ENCODE measurements at places on chromosomes 16 and 17.
A peak's percentile ranks its signal among the peaks of the same experiment; 100 is the strongest.

DNA sequence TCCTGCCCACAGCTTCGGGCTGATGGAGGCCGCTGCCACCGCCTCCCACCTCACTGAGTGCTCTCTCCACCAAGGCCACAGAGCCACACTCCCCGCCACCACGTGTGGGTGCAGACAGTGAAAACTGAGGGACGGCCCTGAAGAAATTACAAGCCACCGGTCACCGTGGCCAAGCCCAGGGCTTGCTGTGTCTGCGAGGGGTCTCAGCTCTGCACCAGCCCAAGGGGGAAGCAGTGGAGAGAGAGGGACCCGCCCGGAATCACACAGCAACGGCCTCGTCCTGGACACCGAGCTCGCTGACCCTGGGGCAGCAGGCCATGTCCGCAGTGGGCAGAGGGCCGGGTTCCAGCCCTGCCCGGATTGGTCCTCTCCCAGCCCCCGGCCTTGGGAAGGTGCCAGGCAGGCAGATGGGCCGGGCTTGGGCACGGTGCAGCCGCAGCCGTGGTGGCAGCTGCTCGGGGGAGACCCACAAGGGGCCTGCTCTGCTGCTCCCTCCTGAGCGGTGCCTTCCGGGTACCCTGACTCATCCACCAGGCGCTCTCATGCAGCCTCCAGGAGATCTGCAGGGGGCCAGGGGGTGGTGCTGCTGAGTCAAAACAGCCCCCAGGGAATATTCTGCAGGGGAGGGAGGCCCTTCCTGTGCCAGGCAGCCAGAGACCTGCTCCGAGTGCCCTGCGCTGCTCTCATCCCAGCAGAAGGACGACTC, 52.0 kb downstream of the CBFA2T3 start:
- DNase-seq, result peak; percentile 55

DNA sequence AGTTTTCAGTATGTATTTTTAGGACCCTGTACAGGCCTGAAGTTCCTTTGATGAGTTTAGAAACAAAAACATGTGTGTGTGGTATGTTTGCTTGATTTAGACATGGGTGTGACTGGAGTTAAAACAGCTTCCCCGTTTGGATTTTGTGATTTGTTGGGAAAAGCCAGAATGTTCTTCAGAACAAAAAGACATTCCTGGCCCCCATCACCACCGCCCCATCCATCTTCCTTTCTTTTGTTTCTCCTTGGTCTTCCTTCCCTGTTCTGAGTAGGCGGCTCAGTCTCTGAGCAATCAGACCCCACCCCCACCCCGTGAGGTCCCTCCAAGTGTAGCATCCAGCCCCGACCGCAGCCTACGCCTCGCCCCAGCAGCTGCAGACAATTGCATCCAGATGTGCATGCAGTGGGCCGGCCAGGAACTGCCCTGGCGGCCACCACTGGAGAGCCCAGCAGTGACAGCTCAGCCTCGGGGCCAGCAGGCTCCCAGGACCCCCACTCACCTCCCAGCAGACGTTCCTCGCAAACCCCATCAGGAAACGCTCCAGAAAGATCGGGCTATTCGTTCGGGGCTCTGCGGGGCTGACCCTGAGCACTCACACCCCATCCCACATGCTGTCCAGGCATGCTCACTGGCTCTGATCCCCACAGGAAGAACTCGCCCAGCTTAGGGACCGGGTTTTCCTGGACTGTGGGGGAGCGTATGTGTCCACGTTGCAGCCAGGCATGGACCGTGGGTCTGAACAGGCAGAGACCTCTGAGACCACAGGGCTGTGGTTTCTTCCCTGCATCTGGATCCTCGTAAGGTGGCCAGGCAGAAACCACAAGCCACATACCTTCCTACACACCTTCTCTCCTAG, 99.8 kb upstream of the CDH5 start:
- no peak for DNase-seq

GRCh38 chr17:59617156-59617732, 2.5 kb upstream of the CLTC start:
- no peak for DNase-seq

DNA sequence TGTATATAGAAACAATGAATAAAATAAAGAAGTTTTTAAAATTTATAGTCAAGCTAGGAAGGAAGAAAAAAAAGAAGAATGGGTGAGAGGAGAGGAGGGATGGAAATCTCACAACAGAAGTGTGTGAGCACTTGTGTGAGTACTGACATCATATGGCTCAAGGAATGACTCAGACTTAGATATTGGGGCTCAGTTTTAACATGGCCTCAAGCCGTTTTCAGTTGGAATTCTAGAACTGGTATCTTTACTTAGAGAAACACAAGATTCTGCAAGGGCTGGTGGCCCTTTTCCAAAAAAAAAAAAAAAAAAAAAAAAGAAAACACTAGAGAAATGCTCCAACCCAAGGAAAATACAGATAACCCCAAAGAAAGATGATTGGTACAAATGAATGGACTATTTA, 55.1 kb downstream of the STXBP4 start:
- DNase-seq, result no peak

GRCh38 chr16:7605812-7606211, 273.2 kb downstream of the RBFOX1 start:
- DNase-seq, result no peak

DNA sequence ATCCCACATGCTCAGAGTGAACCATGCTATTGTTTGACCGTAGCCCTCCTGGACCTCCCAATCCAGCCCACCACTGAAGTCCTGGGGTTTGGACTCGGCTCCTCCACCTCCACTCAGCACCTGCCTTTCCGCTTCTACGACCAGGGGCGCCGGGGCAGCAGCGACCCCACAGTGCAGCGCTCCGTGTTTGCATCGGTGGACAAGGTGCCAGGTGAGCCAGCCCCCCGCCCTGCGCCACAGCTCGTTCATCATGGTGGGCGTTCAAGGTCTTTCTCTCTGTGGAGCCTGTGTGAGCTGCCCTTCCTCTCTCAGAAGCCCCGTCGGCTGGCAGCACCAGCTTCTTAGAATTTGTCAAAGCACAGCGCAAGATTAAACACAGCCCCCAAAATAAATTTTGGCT, 130.1 kb downstream of the SOCS1 start:
- no peak for DNase-seq

- no peak for DNase-seq
Observed at GRCh38 chr16:63983401-63983800, 1138.5 kb downstream of the CDH11 start.

DNA sequence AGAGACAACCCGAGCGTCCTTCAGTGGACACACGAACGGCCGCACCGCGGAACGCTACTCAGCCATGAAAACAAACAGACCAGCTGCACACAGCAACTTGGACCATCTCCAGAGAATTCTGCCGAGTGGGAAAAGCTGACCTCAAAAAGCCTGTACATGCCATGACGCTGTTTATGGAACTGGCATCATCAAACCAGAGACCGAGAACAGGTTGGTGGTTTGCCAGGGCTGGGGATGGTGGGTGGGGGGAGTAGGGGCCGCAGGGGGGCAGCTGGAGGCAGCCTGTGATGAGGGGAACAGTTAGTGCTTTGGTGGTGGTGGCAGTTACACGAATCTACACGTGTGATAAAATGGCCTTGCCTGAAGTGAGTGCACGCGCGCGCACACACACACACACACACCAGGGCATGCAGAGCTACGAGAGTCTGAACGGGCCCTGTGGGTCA, 169.8 kb downstream of the LAT start:
- DNase-seq, result no peak

DNA sequence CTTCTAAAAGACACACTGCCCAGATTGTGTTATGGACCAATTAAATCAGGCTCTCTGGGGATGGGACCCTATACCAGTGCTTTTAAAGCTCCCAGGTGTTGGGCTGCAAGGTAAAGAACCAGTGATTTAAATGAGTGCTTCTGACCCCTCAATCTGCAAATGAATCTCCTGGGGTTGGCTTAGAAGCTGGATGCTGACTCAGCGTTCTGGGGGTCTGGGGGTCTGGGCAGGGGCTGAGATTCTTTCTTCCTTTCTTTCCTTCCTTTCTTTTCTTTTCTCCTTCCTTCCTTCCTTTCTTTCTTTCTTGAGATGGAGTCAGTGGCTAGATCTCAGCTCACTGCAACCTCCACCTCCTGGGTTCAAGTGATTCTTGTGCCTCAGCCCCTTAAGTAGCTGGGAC, 2.0 kb upstream of the TVP23A start:
- no peak for DNase-seq

GRCh38 chr17:78379131-78379491, 662 bp downstream of the PGS1 start:
- DNase-seq, result no peak

GRCh38 chr17:78236362-78237127, 5.1 kb downstream of the TMEM235 start:
- DNase-seq, result no peak

- DNase-seq, result no peak
Observed at GRCh38 chr16:2779978-2780898, 3.2 kb upstream of the ELOB start.

DNA sequence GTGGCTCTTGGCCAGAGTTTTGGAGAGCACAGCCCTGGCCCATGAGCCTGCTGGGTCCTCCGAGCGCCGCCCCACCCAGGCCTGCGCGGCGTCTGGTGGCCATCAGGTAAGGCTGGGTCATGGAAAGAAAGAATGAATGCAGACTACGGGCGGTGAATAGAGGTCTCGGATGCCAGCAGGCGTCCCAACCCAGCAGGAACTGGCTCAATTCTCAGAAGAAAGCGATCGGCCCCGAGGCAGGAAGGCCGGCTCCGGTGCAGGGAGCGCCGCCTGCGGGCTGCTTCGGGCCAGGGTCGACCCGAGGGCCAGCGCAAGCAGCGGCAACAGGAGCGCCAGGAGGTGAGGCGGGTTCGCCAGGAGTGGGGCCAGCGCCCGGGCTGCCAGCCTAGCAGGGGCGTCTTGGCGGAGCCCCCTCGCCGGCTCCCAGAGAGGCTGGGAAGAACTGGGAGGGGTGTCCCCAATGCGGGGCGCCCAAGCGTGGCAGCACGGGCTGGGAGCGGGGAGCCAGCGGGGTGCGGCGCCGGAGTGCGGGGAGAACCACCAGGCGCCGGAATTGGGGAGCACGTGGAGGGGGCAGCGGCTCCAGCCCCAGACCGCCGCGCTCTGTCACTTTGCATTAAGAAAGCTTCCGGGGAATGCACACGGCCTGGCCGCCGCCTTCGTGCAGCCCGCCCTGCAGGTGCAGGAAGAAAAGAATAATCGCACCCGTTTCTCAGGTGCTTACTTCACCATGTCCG, 7.1 kb upstream of the TMC5 start:
- DNase-seq, result no peak

GRCh38 chr17:7177191-7177953, 1.8 kb downstream of the ASGR1 start:
- DNase-seq, result no peak

- DNase-seq, result no peak
Observed at GRCh38 chr16:90009172-90009899, 9.9 kb downstream of the DBNDD1 start.

GRCh38 chr17:74671031-74671771, 41.5 kb downstream of the CD300LF start:
- DNase-seq, result no peak

DNA sequence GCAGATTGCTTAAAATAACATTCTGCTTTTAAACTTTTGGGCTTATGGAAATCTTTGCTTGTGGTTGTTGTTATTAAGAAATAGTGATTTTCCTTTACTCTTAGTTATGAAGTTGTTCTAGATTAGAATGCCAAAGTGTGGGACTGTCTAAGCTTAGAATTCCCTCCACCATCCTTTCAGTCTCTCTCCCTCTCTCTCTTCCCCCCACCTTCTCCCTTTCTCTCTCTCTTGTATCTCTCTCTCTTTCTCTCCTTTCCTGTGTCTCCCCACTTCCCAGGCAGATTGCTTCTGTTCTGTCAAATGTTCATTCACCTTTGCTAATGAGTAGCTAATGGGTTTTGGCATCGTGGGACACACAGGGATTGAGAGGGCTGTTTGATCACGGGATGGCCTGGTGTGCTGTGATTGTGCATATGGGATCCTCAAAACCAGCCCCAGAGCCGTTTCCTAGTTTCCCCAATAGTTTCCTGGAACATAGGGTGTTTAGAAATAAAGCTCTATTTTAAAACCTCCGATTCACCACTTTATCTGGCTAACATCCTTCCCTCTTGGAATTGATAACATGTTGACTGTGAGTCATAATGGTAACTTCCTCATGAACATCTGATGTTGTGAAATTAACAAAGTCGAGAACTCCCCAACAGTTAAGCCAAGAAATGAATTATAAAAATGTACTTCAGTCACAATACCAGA, 502.6 kb downstream of the TMEM114 start:
- DNase-seq, result no peak

DNA sequence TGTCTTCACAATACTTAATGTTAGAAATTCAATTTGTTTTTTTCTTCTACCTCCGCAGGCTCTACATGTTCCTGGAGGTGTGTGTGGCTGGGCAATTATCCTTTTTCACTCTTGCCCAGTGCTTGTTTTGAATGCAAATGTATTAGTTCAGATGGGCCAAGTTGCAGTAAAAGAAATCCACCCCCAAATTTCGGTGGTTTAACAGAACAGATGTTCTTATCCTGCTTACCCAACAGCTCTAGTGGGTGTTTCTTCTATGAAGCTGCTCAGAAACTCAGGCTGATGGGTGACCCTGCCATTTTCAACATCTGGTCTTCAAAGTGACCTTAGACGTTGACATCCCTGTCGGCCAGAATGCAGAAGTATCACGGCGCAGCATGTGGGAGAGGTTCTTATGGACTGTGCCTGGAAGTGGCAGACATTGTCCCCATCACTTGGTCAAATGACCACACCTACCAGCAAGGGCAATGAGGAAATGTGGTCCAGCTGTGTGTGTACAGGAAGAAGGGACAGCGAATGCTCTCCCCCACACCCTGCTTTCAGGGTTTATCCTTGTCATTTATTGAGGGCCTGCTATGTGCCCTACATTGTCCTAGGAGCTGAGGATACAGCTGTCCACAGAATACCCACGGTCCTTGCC, 157.3 kb downstream of the CDH13 start:
- no peak for DNase-seq

DNA sequence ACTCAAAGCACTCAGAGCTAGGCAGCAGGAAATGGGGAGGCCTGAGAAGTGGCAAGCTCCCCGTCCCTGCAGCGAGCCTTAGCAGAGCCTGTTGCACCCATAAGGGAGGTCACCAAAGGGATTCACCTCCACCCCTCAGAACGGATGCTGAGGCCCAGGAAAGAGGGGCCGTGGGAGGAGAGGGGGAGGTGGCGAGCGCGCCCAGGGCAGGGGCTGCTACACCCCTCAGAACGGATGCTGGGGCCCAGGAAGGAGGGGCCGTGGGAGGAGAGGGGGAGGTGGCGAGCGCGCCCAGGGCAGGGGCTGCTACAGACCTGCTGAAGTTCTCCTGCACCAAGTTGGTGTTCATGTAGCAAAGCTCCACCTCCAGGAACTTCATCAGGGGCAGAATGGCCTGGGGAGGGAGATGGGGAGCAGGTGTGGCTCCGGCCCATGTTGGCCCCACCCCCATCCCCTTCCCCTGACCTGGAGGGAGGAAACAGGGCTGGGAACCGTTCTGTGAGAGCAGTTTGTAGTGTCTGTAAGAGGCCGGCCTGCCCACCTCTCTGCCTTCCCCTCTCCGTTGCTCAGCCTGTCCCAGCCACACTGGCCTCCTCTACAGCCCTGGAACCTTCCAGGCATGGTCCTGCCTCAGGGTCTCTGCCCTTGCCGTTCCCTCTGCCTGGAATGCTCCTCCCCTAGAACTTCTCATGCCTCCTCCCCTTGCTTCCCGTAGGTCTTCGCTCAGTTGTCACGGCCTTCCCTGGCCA, 11.4 kb downstream of the UNC13D start:
- no peak for DNase-seq

All from NCI-H1436 treated with DMSO at 0.1 percent for 48 hours (cell line).